Stimulated activated CD4-positive, alpha-beta T cell treated with anti-CD3 and anti-CD28 coated beads, Interleukin-1b, Interleukin-23, amount 100 ng/mL, for 24 hours (primary cell): ENCODE measurements at places on chromosomes 2 and 18.

DNA sequence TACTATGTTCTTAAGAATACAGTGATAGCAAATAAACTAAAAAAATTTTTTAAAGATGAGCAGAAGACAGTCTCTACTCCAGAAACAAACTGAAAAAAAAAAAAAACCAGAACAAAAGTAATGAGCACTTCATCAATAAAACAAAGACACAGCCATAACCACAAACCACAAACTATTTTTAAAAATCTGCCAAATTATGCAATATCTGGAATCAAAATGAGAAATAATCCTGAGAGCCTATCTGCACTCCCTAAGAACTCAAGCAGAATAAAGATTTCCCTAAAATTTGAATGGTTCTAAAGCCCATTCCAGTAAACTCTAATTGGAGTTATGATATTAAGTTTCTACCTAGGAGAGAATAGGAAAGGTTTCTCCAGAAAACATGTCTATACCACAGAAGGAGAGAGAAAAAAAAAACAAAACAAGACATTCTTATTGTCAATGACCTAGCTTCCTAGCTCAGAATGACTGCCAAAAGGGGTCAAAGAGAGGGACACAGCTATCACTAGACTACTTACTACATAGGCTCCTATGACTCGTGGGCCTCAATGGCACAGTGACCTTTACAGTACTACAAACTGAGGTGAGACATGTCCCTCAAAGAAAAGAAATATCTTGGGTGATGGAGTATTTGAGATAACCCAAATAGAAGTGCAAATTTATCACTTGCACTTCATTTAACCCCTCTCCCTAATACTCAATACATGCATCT lies 262.8 kb downstream of the ZEB2 start:
- no peak for DNase-seq

- DNase-seq, result no peak
These were observed 44.1 kb downstream of the PPP4R1 start for GRCh38 chr18:9570255-9570654.

GRCh38 chr18:1408376-1408775 lies 503.7 kb downstream of the ADCYAP1 start:
- no peak for DNase-seq

GRCh38 chr2:217478831-217479455 lies 523.9 kb downstream of the TNS1 start:
- DNase-seq, result no peak

DNA sequence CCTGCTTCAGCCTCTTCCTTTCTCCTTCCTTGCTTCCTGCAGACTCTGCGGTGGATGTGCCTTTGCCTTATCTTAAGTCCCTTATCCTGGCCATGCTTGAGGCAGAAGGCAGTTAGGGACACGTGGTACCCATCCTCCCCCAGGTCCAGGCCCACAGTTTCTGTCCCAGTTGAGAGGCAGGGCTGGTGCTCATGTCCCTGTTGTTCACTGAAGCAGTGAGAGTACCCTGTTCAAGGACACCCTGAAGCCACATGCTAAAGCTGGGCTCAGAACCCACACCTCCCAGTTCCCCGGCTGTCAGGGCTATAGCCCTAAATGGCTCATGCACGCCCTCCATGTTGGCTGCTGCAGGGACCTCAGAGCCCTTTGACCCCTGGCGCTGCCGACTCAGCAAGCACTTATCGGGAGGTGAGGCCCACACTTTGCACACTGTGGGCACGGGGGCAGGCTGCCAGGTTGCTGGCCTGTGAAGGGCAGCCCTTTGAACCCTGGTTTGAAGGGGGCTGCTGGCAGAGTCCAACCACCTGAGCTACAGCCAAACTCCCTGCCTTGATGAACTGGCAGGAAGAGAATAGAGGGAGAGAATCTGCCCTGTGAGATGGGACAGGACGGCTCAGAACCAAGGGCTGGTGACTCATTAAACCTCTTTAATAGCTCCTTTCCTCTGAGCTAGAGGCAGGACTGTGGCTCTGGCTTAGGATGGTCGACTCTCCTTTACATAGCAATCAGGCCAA lies 6.3 kb downstream of the KHK start:
- no peak for DNase-seq

- no peak for DNase-seq
These were observed 32.7 kb upstream of the PRLH start for GRCh38 chr2:237533668-237534161.

GRCh38 chr2:216985658-216986141 lies 125.8 kb upstream of the TNP1 start:
- DNase-seq, result no peak

DNA sequence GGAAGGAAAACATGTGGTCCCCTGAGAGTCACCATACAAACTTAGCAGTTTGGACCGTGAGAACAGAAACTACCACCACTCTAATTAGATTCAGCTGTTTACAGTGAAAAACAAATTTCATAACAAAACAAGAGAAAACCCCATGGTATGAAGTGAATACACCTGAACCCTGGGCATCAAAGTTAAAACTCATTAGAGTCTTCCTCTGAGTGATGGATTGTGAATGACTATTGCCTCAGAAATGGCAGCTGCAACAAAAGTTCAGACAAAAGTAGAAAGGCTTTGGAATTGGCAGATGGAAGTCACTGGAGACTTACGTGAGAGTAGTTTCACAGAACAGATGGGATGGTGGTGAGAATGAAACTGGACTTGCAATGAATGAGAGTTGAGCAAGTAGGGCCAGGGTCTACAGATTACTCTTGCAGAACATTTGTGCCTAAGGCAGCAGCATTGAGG lies 98.0 kb downstream of the AAK1 start:
- no peak for DNase-seq

GRCh38 chr2:53208815-53209214 lies 558.8 kb upstream of the CHAC2 start:
- DNase-seq, result no peak

DNA sequence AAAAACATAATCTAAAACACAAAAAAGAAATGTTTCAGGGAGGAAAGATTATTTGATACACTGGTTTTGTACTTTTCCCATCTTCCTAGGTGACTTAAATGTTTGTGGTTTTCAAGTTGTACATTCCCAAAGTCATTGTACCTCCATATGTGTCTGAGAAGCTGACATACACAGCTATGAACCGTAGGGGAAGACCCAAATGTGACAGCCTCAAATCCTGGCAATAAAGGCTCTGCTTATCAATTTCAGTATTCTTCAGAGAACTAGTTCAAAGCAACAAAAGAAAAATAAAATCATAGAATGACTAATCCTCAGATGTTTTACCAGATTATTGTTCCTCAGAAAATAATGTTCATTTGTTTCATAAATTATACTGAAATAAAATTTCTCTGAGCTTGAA lies 2.5 kb downstream of the DYNC2LI1 start:
- DNase-seq, result no peak

DNA sequence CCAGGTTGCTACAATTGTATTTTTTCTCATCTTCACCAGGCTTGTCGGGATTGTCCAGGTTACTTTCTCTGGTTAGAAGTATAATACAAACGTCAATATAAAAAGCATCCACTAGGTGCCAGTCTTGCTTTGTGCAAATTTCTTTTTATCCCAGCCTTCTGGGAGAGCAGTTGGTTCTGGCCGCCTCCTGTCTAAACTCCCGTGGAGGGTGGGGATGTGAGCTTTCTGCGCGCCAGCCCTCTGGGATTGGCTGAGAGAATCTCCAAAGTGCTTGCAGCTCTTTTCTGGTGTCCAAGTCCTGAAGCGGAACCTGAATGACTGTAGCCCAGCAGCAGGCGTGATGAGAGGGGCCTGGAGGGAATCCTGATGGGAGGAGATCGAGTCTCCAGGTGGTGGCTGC lies 22.4 kb upstream of the TOGARAM2 start:
- no peak for DNase-seq

DNA sequence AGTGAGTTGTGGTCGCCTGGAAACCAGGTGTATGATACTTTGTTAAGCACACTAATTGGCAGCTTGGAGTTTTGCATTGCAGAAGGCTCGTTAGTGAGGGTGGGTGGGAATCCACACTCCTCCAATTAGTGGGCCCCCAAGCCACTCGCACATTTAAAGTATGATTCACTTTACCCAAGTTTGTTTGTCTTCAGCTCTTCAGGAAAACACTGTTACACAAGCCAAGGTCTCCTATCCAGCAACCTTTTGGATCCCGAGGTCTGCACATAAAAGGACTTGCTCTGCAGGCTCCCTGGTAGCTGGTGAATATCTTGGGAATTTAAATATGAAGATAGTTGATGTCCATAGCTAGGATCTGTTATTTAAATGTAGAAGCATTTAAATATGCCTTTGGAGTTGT lies 66.1 kb downstream of the NPAS2 start:
- DNase-seq, result no peak

GRCh38 chr2:8475349-8476031 lies 206.4 kb upstream of the ID2 start:
- no peak for DNase-seq

- DNase-seq, result no peak
These were observed 1252.2 kb upstream of the TMEFF2 start for GRCh38 chr2:193446967-193447366.

DNA sequence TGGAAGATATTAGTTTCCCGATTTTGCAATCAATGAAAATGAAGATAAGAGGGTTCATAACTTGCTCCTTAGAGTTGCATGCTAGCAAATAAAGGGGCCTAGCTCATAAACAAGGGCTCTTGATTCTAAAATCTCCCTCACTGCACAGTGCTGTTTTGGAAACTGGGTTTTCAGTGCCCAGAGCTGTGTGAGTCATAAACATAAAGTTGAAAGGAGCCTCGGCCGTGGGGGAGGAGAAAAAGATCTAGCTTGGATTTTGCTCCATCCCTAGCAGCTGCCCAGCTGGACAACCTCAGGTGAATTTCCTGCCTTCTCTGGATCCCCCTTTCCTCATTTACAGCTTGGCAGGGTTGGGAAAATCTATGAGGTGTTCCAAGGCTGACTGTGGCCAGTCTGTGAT lies 42.5 kb downstream of the LYPD1 start:
- no peak for DNase-seq

DNA sequence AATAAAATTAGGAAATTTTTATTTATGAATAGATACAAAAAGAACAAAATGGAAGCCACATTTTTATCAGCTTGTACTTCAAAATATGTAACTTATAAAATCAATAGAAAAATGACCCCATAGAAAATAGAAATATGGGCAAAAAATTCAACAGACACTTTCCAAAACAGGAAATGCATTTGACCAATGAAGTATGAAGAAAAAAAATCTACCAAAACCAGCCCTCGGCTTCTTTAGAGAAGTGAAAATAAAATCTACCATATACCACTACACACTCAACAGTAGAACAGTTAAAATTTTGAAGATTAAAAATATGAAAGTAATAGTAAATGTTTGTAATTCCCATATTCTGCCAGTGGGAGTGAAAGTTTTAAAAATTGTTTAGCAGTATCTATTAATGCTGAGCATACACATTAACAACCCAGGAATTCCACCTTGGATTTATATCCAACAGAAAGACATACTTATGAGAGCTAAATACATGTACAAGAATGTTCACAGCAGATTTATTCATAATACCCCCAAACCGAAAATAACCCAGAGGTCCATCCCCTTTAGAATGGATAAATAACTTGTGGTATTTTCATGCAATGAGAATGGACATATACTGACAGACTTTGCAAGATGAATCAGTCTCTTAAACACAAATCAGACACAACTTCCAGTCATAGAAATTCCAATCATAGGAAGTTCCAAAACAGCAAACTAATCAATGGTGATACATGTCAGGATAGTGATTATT lies 318.0 kb downstream of the FIGN start:
- no peak for DNase-seq

- DNase-seq, result no peak
These were observed 4.6 kb upstream of the ATOH8 start for GRCh38 chr2:85748985-85749875.

DNA sequence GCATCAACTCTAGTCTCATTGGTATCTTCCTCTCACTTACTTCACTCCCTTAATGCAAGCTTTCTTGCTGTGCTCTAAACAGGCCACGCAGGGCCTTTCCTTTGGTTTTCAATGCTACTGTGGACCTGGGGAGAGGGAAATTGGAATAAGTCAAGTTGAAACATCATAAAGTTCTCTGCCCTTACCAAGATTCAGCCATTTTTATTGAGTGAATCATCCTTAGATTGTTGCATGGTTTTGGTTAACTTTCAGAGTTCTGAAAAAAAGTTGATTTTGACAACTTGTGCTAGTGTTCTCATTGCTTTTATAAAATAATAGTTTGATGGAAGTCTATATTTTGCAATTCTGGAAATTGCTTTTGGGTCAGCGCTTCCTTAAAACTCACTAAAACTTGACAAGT lies 852.8 kb upstream of the ACVR2A start:
- no peak for DNase-seq

DNA sequence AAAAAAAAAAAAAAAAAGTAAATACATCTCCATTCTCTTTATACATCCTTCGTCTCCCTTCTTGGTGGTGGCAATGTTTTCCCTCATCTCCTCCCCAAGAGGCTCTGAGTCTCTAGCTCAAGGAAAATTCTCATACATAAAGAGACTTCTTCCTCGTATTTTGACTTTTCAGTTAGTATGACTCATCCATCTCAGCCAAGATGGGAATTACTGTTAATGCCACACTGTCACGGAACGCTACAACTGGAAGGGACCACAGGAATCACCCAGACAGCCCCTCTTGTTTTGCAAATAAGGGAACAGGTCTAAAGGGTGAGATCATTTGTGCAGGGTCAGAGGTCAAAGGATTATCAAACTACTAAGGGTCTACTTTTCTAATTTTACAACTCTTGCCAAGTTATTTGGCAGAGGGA lies 19.5 kb downstream of the NFE2L2 start:
- no peak for DNase-seq

DNA sequence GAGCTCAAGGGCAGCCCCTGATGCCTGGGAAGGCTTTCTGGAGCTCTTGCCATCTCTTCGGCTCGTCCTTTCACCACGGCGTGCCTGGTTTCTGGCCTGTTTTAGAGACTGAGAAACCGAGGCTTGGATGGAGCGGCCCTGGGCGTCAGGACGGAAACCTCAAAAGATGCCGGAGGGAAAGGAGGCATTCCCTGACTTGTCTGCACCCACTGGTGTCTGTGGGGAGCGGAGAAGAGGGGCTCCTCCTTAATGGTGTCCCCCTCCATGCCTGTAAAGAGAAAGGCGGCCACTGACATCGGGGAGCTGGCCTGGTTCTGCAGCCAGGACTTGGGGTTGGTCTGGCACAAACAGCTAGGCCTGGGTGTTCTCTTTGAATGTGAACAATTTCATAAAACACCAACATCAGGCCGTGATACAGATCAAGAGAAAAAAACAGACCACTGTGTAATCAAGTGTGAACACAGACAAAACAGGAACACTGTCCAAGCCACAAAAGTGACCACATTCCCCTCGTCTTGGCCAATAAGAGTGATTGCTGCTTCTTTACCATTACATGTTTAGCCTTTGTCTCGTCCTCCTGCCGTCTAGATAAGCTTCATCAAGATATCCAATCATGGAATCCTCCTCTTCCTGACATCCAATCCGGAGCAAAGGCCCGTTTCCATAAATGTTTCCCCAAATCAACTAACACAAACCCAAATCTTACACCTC lies 633 bp upstream of the ILKAP start:
- no peak for DNase-seq

DNA sequence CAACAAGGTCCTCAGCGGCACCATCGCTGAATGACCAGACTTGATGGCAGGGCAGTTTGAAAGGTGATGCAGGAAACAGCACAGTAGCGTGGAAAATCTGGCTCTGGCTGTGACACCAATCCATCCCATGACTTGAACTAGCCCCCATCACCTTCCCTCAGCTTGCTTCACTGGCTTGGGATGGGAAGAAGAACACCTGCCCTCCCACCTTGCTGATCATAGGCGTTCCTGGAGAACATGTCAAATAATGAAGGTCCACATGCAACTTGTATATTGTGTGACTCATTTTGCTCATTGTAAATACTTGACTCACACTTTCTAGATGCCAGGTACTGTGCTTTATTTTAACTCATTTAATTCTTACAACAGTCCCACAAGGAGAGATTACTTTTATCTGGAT lies 292.4 kb upstream of the SPRED2 start:
- no peak for DNase-seq

GRCh38 chr2:192026825-192027120 lies 168.0 kb downstream of the TMEFF2 start:
- no peak for DNase-seq
